KBM-7 (cell line): ENCODE measurements at places on chromosomes 7 and 10.

DNA sequence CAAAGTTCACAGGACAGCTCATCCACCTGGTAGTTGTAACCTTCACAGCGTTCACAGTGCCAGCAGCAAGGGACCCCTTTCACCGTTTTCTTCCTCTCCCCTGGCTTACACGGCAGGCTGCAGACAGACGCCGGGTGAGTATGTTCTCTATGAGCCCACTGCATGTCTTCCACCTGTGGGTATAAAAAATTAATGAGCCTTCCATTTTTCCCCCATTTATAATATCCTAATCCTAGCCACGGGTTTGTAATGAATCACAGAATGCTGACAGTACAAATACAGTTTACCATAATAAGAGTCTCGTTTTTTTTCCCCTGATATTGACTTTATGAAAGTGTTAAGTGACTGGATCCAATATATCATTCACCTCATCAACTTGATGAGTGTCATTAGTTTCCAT lies 719.0 kb downstream of the GRM8 start:
- DNase-seq: no peak

DNA sequence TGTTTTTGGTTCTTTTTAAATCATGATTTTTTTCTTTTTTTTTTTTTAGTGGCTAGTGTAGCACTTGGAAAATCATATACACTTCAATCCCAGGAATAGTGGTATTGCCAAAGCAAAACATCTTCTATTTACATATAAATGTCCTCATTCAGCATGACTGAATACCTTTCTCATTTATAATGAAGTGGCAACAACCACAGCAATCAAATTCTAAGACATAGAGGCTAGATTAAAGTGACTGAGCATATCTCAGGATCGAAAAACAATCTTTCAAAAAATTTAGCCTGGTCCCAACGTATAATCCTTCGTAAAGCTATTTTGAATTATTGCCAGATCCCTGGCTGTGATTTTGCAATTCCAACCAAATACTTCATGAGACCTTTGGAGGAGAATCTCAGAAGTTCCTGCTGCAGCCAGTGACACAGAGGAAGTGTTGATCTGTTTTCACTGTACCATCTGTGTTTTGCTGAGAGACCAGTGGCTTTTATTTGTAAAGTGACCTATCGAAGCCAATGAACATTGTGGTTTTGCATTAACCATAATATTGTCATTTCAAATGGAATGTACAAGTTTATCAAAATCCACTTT lies 29.8 kb upstream of the SP8 start:
- no peak for DNase-seq

DNA sequence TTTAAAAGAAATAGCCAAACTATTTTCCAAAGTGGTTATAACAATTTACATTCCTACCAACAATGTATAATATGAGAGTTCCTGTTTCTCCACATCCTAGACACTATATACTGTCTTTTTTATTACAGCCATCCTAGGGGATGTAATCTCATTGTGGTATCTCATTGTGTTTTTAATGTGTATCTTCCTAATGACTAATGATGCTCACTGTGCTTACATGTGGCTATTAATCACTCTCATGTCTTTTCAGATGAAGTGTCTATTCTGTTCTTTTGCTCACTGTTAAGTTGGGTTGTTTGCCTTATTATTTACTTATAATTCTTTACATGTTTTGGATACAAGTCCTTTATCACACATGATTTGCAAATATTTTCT lies 71.8 kb downstream of the ZNF438 start:
- no peak for DNase-seq

DNA sequence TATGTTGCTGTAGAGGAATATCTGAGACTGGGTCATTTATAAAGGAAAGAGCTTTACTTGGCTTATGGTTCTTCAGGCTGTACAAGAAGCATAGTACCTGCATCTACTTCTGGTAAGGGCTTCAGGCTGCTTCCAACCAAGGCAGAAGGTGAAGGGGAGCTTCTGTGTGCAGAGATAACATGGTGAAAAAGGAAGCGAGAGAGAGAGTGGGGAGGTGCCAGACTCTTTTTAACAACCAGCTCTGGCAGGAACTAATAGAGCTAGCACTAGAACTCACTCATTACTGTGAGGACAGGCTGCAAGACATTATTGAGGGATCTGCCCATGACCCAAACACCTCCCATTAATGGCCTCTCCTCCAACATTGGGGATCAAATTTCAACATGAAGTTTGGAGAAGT lies 94.5 kb downstream of the KIF20B start:
- DNase-seq: no peak

GRCh38 chr7:4823441-4824119 lies 38.2 kb downstream of the PAPOLB start:
- peak; percentile 24 for DNase-seq

DNA sequence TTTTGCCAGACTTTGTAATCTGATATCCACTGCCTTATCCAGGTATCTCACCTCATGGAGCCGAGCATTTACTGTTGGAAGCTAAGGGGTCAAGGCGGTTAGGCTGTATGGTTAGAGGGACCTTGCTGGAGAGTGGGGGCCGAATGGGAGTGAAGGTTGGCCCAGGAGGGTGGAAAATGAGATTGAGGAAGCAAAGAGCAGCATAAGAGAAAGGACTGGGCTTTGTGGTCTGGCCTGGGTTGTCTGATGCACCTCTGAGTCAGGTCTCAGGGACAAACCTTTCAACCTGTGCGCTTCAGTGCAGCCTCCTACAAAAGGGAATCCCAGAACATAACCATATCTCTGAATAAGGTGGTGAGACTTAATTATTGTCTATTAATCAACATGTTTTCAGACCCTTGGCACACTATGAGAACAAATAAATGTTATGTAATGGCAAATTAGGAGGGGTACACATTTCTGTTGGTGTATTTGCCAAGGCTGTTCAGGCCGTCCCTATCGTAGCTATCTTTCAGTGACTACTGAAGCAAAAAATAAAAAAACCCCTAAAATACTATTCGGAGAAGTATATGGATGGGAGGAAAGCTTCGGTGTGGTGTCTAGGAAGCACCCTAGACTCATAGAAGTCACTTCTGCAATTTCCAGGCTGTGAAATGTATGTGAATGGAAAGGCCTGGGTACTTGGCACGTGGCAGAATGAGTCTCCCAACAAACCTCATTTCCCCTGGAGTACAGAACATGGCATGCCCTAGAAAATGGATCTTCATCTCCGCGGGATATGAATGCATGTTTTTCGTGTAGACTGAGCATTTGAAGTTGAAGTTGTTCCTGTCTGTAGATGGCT lies 4.3 kb downstream of the CAMK1D start:
- peak; percentile 32 for DNase-seq

GRCh38 chr10:113336549-113337130 lies 216.2 kb upstream of the HABP2 start:
- no peak for DNase-seq

DNA sequence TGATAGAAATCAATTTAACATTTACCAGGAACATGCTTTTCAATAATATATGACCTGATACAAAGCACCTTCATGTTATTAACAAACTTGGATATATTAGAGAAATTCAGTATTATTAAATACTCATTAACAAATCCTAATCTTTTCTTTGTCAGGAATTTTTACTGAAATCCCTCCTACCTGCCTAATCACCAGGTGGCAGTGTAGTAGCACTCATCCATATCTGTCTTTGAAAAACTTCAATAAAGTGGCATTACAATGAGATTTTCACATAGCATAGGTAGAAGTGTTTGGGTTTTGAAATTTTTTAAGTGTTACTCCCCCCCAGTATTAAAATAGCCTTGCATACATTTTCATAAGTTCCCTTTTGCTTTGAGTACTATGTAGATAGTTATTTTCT lies 1246.6 kb upstream of the LRRN3 start:
- peak; percentile 2 for DNase-seq

DNA sequence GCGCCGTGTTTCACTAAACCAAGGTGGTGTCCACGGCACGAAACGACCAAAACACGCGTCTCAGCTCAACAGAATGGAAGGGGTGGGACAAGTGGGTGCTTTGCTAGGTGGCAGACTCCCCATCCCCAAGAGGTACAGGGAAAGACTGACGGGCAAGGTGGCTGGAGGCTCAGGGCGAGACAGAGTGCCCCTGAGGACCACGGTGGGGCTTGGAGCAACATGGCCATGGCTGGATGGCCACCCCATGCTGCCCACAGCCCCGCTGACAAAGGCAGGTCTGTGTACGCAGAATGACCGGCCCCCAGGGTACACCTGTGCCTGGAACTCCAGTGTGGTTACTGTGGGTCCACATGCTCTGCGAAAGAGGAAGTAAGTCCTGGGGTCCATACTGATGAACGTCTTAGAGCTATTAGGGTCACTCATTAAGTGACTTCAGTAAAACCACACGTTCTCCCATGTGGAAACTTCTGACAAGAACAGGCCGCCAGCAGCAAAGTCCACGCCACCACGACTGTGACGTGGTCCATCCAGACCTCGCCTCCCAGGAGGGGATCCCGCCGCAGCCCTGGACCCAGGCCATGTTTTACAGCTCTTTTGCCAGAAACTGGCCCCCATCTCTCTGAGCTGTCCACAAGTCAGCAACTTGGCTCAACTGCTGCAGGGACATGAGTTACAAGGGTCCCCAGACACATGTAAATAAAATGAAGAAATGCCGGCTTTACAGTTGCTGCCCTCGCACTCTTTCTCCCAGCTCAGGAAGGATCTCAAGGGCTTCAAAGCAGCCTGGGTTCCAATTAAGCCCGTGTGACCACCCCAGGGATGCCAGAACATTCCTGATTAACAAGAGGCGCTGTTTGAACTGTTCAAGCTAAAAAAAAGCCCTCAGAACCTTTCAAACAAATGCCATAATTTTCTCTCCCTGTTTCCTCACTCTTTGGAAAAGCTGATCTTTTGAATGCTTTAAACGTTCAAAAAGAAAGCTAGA lies 66.8 kb downstream of the MAD1L1 start:
- peak; percentile 10 for DNase-seq

DNA sequence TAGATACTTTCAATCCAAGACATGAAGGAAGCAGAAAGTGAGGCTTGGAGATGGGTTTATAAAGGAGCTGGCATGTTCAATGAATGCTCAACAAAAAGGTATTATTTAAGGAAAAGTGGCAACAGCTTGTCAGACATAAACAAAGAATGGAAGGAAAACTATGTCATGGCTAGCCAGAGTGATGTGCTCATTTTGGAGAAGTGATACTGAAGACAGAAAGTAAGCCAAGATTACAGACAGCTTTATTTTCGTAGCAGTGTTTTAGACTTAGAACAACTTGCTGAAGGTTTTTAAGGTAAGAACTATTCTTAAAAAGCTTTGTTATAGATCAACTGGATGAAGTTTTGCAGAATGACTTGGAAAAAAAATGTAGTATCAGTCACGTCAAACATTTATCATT lies 160.5 kb upstream of the FERD3L start:
- no peak for DNase-seq

DNA sequence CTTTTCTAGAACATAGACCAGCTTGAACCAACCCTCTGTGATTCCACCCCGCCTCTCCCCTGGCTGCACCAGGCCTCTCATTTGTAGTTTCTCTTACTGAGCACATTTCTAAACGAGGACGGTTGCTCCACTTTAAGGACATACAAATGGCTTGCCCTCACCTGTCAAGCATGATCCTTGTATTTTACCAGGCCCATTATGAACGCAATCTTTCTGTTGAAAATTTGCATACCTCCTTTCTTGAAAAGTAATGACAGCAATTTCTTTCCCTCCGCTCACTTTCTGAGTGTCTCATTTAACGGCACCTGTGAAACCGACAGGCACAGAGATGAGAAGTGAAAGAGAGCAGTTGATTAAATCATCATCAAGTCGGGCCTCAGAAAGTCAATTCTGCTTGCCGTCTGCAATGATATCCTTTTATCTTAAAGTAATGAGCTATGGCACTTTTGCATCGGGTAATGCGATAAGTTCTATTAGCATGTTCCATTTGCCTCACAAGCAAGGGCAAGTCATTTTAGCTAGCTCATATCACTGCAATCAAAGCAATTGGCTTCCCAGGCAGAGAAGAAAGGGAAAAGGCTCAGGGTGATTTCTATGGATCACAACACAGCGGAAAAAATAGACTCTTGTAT lies 705.6 kb upstream of the GALNT17 start:
- no peak for DNase-seq

DNA sequence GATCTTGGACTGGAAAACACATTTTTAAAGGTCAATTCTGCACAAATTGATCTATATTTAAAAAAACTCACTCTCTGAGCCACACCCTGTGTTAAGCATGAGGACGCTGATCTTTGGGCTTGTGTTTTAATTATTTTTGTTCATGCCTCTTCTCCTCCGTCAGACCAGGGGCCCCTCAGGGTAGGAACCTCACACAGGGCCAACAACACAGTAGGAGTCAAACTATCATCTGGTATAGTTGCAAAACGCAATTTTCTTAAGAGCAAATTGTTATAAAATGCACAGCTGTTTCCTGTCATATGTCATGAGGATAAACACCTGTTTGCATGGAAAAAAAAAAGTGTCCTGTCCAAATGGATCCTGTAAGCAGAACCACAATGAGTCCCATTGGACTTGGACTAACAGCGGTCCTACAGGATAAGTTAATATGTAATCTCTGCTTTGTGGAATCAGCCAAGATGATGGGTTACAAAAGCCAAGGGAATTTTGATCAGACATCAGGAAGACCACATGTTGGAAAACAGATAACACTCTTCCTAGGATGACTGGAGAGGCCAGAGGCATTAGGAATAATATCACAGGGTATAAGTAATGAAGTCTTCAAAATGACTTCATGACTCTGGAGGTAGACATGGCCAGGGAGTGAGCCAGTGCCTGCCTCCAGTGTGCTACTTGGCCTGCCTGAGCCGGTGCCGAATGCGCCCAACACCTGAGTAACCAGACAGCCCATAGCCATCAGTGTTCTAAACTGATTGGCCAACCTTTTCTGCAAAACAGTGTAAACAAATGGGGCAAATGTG lies 184.9 kb upstream of the ADCY1 start:
- no peak for DNase-seq

DNA sequence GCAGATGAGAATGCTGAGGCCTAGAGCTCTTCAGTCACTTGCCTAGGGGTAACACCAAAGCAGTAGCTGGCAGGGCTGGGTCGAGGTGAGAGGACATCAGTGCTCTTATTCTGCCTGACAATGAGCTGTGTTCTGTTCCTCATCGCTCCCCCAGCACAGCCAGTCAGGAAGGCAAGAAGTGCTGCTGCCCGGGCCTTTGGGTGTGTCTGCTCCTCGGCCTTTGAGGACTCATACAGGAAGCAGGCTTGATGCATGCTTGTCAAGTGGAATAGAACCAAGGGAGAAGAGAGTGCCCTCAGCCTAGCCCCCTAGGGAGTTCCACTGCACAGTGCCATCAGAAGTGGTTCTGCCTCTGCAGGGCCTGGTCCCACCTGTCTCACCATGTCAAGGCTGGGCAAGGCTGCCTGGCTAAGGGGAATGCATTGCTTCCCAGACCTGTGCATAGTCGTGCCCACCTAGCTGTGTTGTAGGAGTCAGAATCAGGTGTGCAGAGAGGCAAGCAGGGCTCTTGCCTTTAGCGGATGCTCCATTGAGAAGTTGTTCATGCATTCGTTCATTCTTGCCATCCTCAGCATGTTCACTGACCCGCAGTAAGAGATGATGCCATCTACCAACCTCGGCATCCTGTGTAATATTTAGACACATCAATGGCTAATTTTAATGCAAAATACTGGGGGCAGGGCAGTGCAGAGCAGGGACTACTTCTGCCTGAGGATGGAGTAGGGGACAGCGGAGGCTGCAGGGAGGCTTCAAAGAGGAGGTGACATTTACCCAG lies 156.6 kb downstream of the RPS24 start:
- DNase-seq: no peak

GRCh38 chr10:15293862-15294842 lies 76.9 kb downstream of the FAM171A1 start:
- DNase-seq: peak; percentile 52

- DNase-seq: peak; percentile 16
Observed at GRCh38 chr10:97780841-97781617, 9.2 kb upstream of the SFRP5 start.
